ENCODE measurements at places on chromosomes 11 and 22.

DNA sequence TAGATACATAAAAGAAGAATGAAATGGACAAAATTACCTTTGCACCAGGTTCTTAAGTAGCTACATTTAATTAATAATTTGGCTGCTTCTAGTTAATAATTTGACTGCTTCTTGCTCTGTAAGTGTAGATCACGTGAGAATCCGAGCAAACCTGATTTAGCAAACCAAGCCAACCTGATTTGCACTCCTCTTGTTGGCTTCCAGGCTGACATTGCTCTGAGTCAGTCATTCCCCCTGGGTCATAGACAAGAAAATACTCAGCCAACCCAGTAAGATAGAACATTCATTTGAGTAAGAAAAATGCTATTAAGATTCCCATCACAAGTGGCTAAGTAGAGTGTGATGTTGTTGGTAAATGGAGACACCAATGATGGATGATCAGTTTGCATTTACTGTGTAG is 304.1 kb downstream of the C11orf87 start:
- DNase-seq, result no peak

DNA sequence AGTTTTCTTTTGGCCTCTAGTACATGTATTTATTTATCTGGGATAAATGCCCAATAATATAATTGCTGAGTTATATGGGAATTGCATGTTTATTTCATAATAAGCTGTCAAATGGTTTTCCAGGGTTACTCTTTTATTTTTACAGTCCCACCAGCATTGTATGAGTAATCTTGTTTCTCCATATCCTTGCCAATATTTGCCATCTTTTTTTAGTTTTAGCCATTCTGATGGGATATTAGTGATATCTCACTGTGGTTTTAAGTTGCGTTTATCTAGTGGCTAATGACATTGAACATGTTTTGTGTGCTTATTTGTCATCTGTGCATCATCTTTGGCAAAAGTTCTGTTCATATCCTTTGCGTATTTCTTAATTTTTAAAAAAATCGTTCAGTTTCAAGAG is 372.8 kb upstream of the CCDC179 start:
- DNase-seq, result no peak

DNA sequence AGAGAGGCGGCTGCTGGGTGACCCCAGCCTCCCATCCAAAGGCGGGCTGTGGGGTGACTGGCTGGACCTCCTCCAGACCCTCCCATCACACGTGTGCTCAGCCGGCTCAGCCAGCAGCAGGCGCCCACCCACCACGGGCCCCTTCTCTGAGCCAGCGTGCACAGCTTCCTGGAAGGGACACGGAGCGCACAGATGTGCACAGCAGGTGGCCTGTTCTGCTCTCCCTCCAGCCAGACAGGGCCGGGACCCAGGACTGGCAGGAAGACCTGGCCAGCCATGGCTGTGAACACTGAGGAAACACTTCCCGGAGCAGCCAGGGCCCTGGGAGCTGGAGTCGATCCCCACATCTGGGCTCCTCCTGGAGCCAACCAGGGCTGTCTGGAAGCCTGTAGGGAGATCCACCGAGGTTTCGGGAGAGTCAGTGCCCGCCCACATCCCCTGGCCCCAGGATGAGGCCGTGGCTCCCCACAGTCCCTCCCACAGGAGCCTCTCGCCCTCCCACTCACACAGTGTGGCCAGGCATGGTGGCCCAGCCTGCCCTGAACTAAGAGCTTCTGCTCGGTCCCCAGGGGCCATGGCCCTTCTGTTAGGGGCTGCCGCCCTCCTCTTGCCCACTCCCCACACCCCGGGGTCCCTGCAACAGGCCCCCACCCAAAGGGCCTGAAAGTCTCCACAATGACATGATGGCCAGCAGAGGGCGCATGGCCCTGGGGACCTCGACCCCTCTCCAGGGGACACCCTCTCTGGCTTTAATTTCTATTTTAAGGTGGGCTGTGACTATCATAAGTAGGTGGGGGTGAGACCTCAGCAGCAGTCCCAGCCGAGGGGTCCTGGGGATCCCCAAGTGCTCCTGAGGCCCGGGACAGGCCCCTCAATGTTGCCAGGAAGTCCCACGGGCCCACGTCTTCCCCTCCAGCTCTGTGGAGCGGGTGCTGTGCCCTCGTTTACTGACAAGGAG is 90.6 kb upstream of the FGF3 start:
- no peak for DNase-seq

DNA sequence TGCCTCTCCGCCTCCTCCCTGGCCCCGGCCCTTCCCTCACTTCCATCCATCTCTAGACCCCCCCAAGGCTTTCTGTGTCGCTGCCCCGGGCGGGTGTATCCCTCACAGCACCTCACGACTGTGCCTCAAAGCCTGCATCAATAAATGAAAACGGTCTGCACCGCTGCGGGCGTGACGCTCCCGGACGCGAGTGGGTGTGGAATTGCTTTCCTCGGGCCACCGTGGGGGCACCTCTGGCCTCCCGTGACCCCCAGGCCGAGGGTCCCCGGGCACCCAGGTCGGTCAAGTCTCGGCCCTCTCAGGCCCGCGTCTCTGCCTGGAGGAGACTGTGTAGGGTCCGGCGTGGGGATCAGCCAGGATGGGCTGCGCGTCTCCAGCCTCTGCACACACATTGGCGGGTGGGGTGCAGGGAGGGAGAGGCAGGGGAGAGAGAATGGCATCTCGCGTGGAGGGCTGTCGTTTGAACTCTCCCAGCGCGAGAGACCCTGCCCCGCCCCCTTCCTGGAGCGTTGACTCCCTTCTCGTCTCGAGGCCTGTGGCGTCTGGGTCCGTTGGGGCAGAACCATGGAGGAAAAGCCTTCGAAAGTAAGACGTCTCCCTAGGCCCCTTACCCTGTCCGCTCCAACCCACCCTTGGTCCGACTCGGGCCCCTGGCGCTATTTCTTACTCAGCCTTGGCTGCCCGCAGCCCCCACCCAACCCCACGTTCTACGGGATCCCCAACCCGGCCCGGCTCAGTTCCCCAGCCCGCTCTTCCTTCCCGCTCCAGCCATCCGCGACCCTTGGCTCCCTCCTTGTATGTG is at the start of gene CATSPERZ:
TSS of gene CATSPERZ (plus strand) at position 512 of the 802 bp plus-strand sequence. CDS start at position 565, 53 bp downstream.
- no peak for DNase-seq

- DNase-seq, result peak; percentile 10
Observed at GRCh38 chr11:129117595-129118350, 74.4 kb downstream of the ARHGAP32 start.

GRCh38 chr22:44369293-44369661 is 56.5 kb upstream of the SHISAL1 start:
- DNase-seq, result no peak

GRCh38 chr11:63680834-63681320 is 423 bp upstream of the RTN3 start:
- DNase-seq, result no peak

GRCh38 chr11:131033151-131033651 is 116.9 kb upstream of the SNX19 start:
- DNase-seq, result no peak

DNA sequence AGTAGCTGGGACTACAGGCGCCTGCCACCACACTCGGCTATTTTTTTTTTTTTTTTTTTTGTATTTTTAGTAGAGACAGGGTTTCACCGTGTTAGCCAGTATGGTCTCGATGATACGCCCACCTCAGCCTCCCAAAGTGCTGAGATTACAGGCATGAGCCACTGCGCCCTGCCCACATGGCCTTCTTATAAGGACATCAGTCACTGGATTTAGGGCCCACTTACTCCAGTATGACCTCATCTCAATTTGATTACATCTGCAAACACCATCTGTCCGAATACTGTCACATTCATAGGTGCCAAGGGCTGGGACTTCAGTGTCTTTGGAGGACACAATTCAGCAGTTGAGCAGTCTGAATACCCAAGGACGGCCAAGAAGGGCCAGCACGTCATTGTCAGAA is 8.2 kb upstream of the PRR5 start:
- DNase-seq, result no peak

GRCh38 chr11:132632641-132633124 is 899.6 kb downstream of the OPCML start:
- no peak for DNase-seq

- DNase-seq, result no peak
Observed at GRCh38 chr11:62233730-62234129, 8.3 kb upstream of the SCGB1D2 start.

All from stimulated activated CD8-positive, alpha-beta memory T cell treated with anti-CD3 and anti-CD28 coated beads, Interleukin-12 subunit alpha, Interleukin-12 subunit beta, amount 100 ng/mL, for 1 hour (primary cell).